Uterus (tissue), 4 donors: ENCODE measurements at places on chromosomes 2 and 18. TPM values are rescaled to one million over a fixed set of nuclear protein-coding genes. Genes with fewer than 3 reads are reported as not detected.

GRCh38 chr2:20179755-20180594, 45.0 kb downstream of the SDC1 start:
- no peak for DNase-seq

DNA sequence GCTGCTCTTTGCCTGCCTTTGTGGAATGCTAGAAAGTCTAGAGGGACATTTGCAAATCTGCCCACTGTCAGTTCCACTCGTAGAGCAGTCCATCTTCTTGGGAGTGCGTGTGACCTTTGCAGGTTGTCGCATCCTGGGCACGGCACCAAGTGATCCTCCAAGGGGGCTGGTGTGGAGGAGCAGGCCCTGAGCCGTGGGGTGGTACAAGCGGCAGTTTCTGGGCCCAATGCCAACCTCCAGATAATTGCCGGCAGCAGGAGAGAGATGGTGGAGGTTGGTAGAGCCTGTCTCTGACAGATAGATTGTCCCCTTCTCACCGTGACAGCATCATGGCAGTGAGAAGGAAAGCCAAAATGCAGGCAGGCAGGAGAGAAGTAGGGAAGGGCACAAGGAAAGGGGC, 150.7 kb upstream of the SLC14A2 start:
- DNase-seq = no peak

- DNase-seq = no peak
Observed at GRCh38 chr2:45654250-45654649, 2.8 kb downstream of the PRKCE start.

GRCh38 chr18:21798126-21798525, 57.5 kb downstream of the MIB1 start:
- no peak for DNase-seq

- no peak for DNase-seq
Observed at GRCh38 chr2:214019973-214020345, 390.9 kb upstream of the VWC2L start.

GRCh38 chr18:911025-911424, 6.4 kb downstream of the ADCYAP1 start:
- no peak for DNase-seq

- DNase-seq = no peak
Observed at GRCh38 chr2:25590921-25591505, 82.4 kb downstream of the DTNB start.

- DNase-seq = no peak
Observed at GRCh38 chr2:164495491-164496223, 125.6 kb downstream of the GRB14 start.

- no peak for DNase-seq
Observed at GRCh38 chr2:113734185-113734584, 22.3 kb downstream of the SLC35F5 start.

DNA sequence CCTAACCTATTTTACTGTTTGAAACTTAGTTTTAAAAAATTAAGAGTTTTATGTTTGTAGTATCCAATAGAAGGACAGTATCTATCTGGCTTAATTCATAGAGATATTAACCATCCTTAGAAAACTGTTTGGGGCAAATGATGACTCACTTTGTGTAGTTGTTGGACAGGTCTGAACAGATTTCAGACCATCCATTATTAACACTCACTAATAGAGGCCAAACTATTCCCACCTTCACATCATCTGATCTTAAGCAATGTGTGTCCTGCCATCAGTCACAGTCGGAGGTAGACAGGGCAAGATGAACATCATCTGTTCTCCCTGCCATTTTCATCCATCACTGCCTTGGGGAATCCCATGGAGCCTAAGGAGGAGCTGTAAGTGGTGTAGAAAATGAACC, 164.6 kb upstream of the DCC start:
- DNase-seq = no peak

Gene VIT
- total RNA-seq = 3.9 TPM

Gene SLC5A7
- 0.21 TPM for total RNA-seq

Gene ASXL3
- total RNA-seq = 25.0 TPM

Gene RNF103
- total RNA-seq = 55.5 TPM

Gene FAM98A
- total RNA-seq = 42.1 TPM

Gene AP1S3
- not detected for total RNA-seq

Gene CFAP65
- 1.2 TPM for total RNA-seq

Gene RFTN2
- total RNA-seq = 13.1 TPM
